Putamen (tissue), 1 donor: ENCODE measurements at places on chromosomes 5 and 9.

GRCh38 chr9:14891332-14891731 is 18.9 kb downstream of the FREM1 start:
- DNase-seq = no peak

GRCh38 chr9:128193469-128194096 is 2.2 kb upstream of the CIZ1 start:
- no peak for DNase-seq

DNA sequence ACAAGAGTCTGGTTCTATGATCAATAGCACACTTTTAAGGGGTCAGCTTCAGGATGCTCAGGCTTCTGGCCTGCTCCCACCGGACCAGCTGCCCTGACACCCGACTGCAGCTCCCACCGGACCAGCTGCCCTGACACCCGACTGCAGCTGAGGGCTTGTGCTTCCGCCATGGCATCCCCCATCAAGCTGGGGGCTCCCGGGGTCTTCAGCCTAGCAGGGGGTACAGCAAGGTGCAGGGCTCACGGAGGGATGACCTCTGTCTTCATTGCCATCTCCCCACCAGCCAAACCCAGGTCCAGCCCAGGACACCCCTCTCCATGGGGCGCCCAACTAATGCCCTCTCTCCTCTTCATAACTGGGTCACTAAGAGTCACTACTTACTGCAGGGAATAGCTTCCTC is 1.9 kb downstream of the FLT4 start:
- no peak for DNase-seq

DNA sequence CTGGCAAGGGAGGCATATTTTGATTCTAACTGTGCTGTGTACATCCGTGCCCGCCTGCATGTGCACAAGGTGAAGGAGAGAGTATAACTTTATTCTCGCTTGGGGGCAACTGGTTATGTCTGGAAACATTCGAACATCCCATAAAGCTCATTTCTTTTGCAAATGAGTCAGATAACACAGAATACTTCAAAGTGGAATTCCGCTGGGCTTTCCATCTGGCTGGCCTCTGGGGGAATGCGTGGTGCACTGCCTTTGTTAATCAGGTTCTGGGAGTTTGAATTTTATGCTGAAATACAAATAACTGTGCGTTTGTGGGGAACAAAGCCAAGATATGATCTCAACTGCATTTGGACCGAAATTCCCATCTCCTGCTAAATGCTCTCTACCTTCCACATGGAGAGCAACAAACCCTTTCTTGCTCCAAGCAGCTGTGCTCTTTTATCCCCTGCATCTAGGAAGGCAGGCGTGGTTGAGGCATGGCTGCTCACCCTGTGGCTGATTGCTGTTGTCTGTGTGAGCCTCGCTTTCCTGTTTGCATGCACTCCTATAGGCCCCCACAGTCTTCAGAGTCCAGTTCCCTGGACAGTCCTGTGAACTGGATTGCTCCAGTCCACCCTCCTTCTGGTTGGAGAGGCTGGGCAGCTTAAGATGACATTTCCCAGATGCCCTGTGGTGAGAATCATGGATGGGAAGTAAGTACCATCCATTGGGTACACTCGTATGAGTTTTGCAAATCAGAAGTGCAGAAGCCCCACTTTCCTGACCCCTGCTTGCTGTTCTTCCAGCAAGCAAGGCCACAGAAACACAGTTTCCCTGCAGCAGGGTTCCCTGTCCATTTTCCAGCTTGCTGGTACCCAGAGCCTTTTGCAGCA is 82.9 kb upstream of the ALDH1B1 start:
- DNase-seq = no peak

- no peak for DNase-seq
Observed at GRCh38 chr5:130066644-130067043, 162.4 kb downstream of the CHSY3 start.

- no peak for DNase-seq
Observed at GRCh38 chr5:65084795-65085515, 316.2 kb downstream of the CWC27 start.

- DNase-seq = no peak
Observed at GRCh38 chr5:1483064-1483463, 37.8 kb upstream of the SLC6A3 start.

GRCh38 chr9:134056483-134057306 is 11.1 kb downstream of the BRD3 start:
- DNase-seq = no peak

DNA sequence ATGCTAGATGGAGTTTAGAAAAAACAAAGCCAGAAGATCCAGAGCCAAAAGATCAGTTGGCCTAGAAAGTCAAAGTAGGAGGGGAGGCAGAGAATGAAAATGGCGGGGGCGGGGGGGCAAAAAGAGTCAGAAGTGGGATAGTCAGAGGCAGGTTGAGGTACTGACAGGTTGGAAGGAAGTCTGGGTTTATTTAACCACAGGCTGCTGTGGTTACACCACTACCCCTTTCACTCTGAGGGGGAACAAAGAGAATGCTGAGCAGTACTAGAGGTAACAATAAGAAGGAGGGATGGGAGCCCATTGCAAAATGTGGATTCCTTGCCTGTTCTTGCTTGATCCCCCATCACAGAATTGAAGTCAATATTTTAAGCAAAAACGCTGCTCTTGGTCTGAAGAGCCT is 111.8 kb downstream of the CAVIN4 start:
- no peak for DNase-seq

DNA sequence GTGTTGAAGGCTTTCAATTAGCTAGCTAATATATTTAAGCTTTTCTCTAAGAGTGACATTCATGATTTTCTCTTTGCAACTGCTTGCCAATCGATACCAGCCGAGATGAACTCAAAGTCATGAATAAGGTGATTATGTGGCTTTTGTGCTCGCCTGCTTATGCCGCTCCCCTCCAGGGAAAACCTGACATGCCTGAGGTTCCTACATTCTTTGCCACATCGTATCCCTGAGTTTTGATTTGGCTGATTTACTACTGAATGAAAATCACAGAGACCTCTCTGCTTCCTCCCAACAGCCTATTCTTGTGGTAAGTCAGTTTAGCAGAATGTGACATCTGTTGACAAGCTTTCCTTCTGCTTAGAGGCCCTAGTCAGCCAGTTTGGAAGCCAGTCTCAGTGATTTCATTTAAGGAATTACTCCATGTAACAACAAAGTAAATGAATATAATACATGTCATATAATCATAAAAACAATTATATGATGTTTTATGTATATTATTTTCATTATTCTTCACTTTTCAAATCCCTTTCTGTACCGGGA is 513.4 kb downstream of the CSNK1G3 start:
- DNase-seq = no peak

GRCh38 chr5:139849942-139850341 is 54.3 kb downstream of the PSD2 start:
- no peak for DNase-seq

- no peak for DNase-seq
Observed at GRCh38 chr9:131253891-131254491, 22.3 kb downstream of the FAM78A start.

GRCh38 chr9:8254541-8254940 is 455.0 kb upstream of the DMAC1 start:
- DNase-seq = no peak

GRCh38 chr9:38109601-38110000 is 40.6 kb upstream of the SHB start:
- DNase-seq = no peak

DNA sequence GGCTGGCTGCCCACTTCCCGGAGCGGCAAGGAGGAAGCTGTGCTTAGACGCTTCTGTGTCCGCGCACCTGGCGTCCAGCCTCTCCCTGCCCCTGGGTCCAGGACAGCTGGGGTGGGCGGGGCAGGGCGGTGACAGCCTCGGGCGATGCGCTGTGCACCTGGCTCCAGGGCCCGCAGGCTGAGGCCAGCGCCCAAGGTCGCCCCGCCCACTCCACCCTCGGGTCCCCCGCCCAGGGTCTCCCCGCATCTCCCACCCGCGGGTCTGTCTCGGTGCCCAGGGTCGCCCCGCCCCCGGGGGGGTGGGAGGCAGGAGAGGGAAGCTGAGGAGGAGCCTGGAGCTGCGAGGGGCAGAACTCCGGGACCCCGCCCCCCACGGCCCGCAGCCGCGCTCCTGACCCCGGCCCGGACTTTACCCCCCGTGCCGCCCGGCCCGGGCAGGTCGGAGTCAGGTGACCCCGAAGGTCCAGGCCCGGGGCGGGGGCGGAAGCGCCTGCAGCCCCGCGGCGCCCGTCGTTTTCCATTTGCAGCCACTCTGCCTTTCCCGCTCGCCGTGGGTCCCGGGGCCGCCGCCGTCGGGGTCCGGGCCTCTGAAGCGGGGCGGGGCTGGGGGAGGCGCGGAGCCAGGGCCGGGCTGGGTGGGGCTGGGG is at the start of gene ENTPD8:
ENTPD8 (minus strand) TSS at position 69 of the 646 bp plus-strand sequence. CDS start 3,072 bp downstream, outside the sequence.
- no peak for DNase-seq

- no peak for DNase-seq
Observed at GRCh38 chr9:33850677-33851076, 33.7 kb downstream of the UBE2R2 start.

DNA sequence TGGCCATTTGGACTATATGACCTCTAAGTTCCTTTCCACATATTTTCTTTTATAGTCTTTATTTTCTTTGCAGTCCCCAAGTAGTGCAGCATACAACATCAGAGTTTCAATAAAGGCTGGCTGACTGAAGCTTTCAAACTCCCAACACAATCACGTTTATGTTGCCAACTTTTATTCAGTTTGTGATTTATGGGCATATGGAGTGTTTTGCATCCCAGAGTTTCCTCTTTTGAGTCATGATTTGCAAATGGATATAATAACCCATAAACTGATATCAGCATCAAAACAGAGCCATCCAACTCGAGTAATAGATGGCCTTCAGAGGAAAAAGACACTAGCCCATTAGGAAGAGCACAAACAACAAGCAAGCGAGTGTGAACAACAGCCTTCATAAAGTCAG is 414.0 kb downstream of the ELAVL2 start:
- no peak for DNase-seq

GRCh38 chr5:884345-885126 is 8.1 kb downstream of the BRD9 start:
- DNase-seq = no peak

GRCh38 chr9:99403371-99403770 is 181.3 kb downstream of the SEC61B start:
- DNase-seq = no peak

DNA sequence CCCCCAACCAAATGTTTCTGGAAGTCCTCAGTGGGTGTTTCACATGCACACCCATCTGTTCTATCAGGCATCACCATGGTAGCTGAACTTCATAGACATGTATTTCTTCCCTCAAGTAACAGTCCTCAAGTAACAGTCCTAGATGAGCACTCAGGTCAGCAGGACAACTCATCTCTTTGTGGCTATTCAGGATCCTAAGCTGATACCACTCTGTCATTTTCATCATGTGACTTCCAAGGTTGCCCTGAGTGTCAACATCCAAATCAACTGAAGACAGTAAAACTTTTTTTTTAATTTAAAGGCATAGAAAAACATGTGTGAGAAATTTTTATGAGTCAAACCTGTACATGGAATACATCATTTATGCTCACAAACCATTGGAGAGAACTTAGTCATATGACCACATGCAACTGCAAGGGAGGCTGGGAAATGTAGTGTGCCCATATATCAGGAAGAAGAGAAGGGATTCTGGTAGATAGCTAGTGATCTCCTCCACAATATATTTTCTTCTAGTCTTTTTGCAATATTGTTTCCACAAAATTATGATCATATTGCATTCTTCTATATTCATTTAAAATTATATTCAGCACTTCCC is 64.2 kb upstream of the FST start:
- no peak for DNase-seq

GRCh38 chr5:138611678-138612218 is 36.5 kb upstream of the HSPA9 start:
- DNase-seq = no peak

- DNase-seq = peak; percentile 42
Observed at GRCh38 chr5:168434001-168434400, 52.3 kb upstream of the RARS1 start.

- DNase-seq = no peak
Observed at GRCh38 chr5:171661143-171661542, 124.5 kb upstream of the SMIM23 start.

- DNase-seq = peak; percentile 23
Observed at GRCh38 chr5:145495741-145496140, 339.4 kb downstream of the PRELID2 start.

DNA sequence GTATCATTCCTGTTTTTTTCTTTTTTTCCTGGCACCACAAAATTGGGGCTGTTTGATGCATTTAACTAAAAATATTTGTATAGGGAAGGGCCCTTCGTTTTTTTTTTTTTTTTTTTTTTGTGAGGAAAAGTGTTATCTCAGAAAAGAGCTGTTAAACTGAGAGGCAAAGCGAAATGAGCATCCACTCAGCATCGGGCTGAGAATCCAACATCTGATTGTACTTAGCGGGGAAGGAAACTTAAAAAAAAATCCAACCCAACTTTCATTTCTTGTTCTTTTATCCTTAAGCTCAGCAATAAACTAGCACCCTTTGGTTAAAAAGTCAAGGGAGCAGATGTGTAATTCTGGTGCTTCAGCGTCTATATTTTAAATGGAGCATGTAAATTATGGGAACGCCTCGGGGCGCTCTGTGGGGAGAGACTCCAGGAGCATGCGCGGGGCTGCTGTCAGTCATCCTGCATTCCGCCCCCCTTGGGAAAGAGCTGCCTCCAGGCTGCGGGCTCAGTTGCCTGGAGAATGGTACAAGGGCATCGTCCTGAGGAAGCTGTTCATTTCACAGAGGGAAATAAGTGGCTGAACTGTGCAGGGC is 33.3 kb downstream of the DMRT2 start:
- DNase-seq = peak; percentile 85

GRCh38 chr9:93380410-93381060 is 71.0 kb upstream of the FAM120A start:
- DNase-seq = no peak

GRCh38 chr9:133552236-133552635 is 17.7 kb downstream of the ADAMTSL2 start:
- DNase-seq = no peak

DNA sequence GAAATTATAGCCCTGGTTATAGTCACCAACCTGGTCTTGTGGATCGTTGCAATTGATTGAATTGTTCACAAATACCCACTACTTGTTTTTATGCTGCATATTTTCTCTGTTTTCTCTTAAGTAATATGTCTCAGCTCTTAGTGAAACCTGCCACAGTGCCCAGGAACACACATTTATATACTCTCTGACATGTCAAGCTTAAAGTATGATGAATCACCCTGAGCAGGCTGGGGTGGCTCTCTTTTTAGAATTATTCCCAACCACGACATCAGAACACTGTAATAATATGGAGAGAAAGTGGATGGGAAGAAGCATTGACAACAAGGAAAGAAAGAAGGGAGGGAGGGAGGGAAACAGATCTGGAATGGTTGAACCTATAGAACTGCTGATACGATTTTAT is 72.8 kb upstream of the ZNF608 start:
- DNase-seq = peak; percentile 34

DNA sequence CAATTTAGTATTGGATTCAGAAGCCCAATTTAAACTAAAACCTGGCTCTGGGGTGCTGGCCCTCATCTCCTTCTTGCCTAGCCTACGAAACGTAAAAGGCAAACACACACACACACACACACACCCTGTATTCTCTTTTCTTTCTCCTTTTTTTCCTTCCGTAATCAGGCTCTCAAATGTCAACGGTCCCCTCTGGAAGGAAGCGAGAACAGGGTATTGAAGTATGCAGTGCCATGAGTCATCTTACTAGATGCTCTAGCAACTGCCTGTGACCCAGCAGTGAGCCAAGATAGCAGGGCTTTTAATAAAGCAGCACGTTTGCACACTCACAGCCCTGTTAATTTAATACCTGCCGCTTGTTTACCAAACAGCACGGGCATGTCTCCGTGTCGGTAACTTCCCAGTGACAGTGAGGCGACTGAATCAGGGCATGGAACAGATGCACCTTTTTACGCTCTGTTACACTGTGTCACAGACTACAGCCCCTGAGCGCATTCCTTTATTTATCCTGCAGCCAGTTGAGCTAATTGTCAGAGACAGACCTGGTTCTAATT is 243.8 kb downstream of the BNC2 start:
- no peak for DNase-seq
